ENCODE measurements at places on chromosomes 7 and 10.

GRCh38 chr10:75367021-75367487 lies 34.5 kb downstream of the ZNF503 start:
- no peak for DNase-seq

GRCh38 chr7:112383671-112384417 lies 66.4 kb upstream of the IFRD1 start:
- DNase-seq: peak; percentile 21

- no peak for DNase-seq
Observed at GRCh38 chr10:132848951-132849545, 63.1 kb upstream of the NKX6-2 start.

GRCh38 chr10:23067939-23068775 lies 27.2 kb upstream of the MSRB2 start:
- peak; percentile 93 for DNase-seq

DNA sequence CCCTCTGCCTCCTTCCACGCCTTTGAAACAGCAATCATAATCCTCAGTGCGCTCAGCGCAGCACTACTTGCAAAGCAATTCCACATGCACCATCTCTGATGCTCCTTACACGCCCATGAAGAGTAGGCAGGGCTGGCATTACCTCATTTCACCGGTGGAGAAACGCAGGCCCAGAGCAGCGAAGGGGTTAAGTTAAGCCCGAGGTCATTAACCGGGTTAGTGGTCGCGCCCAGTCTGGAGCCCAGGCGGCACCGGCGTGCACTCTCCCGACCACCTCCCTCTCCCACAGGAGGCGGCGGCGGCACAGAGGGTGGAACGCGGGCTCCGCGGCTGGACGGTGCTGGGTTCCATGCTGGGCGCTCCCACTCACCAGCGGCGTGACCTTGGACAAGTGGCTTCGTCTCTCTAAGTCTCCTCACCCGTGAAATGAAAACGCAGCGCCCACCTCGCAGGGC lies 515 bp downstream of the FASTK start:
- peak; percentile 78 for DNase-seq

DNA sequence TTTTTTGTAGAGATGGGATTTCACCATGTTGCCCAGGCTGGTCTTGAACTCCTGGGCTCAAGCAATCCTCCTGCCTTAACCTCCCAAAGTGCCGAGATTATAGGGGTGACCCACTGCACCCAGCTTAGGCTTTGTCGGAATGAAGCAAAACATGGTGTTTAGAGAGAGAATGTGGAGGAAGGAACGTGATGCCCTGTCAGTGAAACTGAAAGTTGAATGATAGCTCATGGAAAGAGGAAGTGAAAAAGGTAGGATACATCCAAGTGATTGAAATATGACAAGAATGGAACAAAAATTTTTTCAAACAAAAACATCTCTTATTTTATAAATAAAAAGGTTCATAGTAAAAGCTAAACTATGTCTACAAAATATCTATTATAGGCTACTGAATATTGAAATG lies 5.9 kb downstream of the AKAP9 start:
- no peak for DNase-seq

- DNase-seq: peak; percentile 77
Observed at GRCh38 chr10:117175215-117175900, 21.9 kb upstream of the KCNK18 start.
